ENCODE measurements at places on chromosomes 3 and 15.
A peak's percentile ranks its signal among the peaks of the same experiment; 100 is the strongest.

- DNase-seq: no peak
Measured at GRCh38 chr3:54856271-54856670, 71.6 kb downstream of the LRTM1 start.

- DNase-seq: peak; percentile 66
Measured at GRCh38 chr15:48250640-48251076, 44.6 kb downstream of the SLC12A1 start.

DNA sequence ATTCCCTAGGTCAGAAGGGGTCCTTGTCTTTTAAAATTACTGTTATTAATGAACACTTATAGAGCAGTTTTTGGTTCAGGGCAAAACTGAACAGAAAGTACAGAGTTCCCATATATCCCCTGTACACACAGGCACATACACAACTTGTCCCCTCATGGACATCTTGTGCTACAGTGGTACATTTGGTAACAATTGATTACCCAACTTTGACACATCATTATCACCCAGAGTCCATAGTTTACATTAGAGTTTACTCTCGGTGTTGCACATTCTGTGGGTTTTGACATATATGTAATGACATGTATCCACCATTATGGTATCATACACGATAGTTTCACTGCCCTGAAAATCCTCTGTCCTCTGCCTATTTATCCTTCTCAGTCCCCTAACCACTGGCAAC, 984 bp upstream of the EDC3 start:
- DNase-seq: no peak

DNA sequence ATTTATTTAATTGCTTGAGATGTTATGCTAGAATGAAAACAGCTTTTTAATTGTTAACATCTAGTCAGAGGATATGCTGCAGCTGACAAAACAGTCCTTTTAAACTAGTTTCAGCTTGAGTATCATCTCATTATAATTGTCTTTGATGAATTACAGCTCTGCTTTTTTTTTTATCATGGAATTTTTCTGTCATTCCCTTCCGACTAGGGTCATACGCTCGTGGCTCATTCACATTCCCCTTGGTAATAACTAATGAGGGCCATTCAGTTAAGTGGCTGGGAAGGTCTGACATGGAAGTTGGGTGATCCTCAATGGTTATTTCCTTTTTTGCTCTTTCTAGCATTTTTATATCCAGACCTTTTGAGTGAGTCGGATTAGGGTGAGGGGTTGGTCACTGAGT, 77.0 kb downstream of the PGPEP1L start:
- no peak for DNase-seq

- DNase-seq: no peak
Measured at GRCh38 chr3:196642434-196642833, 2.9 kb downstream of the NRROS start.

Data from COR-L47 (cell line).